GDM1 (cell line): ENCODE measurements at places on chromosomes 3 and 15.

DNA sequence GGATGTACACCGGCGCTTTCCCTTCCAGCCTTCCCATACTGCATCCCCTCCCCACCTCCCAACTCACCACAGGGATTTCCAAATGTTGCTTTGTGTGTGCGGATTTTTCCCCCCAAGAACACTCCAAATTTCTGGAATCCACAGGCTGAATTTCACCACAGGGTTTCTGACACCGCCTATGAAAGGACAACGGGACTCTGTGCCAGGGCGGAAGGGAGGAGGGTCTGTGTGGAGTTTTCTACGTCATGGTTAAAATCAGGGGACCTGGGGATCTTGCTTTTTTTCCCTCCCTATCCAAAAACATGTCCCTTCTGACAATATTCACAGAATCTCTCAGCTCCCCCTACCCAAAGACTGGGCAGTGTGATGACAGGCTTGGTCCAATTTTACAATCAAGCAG lies 14.6 kb downstream of the CYP19A1 start:
- DNase-seq, result no peak

GRCh38 chr3:12287727-12288181 lies 1.1 kb upstream of the PPARG start:
- no peak for DNase-seq

DNA sequence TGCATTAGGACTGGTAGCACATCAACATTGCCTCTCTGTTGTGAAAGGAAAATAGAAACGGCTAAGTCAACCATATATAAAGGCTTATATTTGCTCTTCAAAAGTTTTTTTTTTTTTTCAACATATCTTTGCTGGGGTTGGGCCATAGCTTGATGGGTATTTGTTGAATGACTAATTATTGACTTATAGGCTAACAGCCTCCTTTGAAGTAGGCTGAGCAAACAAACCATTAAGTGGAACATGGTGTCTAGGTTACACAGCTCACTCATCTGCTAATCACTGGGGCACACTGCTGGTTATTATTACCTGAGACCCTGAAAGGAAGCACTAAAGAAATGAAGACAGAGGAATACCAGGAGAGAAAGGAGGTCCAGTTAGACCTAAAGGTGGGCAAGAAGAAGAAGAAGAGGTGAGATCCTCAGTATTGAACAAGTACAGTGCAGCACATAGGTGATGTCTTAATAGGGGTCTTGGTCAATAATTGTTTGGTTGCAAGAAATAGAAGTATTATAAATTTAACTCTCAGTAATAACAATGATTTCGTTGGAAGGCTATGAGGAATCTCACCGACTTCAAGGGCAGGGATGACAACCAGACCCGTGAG lies 139.4 kb downstream of the RPLP1 start:
- no peak for DNase-seq

GRCh38 chr3:133283958-133284807 lies 115.7 kb upstream of the BFSP2 start:
- no peak for DNase-seq

GRCh38 chr3:9623148-9623547 lies 26.2 kb upstream of the MTMR14 start:
- DNase-seq, result no peak

DNA sequence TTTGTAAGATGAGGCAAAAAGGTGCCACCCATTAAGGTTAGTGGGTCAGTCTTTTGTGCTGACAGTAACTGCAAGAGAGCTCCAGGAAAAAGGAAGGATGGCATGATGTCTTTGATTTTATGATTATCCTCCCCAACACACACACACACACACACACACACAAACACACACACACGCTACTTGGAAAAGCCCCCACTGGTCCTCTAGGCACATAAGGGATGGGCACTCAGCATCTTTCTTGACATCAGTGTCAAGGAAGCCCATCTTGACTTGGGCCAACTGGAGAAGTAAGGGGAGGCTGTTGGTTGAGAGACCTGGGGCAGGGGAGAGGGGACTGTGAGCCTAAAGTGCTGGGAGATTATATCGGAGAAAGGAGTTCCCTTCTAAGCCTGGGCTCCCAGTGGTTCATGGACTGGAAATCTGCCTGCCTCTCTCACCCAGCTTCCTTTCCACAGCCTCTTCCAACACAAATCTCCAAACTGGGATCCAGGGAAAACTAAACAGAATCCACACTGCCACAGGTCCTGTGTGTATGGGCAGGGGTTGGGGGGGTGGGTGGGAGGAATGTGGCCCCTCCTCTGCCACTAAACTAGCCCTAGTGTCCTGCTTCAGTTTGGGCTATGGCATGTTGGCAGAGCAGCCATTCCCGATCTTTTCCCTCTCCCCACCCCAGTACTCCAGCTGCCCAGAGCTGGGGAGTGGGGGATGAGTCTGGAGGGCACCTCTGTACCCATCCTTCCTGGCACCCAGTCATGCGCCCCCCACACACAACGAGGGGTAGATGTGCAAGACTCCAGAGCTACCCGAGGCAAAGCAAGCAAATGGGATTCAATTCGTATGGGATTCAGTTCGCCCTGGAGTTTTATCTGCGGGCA lies 1.6 kb downstream of the AMOTL2 start:
- no peak for DNase-seq

DNA sequence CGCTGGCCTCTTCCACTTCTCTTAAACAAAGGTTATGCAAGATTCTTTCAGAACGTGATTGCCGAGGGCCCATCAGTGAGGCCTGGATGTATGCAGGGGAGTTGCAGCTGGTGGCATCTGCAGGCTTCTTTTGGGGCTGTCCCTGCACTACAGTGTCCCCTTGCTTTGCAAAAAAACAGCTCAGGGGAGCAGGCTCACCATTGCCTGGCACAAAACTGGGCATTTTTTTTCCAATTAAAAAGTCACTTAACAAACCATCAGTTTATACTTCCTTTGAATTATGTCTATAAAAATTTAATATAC lies 148.6 kb downstream of the ATP10A start:
- no peak for DNase-seq

GRCh38 chr3:194306109-194306686 lies 44.9 kb downstream of the CPN2 start:
- DNase-seq, result peak; percentile 99

GRCh38 chr15:88448991-88449461 lies 18.2 kb downstream of the MRPL46 start:
- no peak for DNase-seq

DNA sequence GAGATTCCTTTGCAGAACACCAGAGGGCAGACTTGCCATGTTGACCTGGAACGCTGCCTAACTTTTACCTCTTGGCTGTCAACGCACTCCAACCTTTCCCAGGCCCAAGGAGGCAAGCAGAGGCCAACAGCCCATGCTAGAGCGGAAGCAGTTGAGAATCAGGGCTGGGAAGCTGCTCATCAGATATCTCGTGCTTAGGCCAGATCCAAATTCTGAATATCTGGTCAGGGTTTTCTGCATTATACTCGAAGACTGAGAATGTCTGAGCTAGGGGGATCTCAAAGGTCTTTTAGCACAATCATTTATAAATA lies 2.5 kb downstream of the XIRP1 start:
- peak; percentile 53 for DNase-seq

DNA sequence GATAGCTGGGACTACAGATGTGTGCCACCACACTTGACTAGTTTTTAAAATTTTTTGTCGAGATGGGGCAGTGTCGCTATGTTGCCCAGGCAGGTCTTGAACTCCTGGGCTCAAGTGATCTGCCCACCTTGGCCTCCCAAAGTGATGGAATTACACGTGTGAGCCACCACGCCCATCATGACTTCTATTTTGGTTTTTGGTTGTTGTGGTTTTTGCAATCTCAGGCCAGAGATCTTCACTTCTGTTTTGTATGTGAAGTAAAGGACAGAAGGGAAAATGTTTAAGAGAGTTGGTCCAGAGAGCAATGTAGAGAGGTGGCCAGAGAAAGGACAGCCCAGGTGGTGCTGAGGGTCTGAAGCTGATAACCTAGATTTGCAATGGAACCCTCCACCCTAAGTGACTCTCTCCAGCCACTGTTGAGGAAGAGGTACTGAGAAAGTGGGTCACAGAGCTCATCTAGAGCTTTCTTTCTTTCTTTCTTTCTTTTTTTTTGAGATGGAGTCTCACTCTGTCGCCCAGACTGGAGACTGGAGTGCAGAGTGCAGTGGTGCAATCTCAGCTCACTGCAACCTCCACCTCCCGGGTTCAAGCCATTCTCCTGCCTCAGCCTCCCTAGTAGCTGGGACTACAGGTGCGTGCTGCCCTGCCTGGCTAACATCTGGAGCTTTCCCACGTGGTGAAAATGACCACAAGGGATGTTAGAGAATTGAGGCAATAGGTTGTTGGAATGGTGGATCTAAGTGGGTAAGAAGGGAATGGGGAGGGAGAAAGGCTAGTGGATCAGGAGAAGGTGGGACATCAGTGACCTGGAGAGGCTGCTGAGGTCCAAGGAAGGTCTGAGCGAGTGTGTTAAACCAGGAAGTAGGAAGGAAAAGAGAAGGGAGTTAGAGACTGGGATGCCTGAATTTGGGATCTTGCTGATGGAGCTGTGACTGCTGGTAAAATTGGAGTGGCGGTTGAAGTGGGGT lies 22.4 kb upstream of the SEMA4B start:
- no peak for DNase-seq

- no peak for DNase-seq
Measured at GRCh38 chr3:10707400-10708215, 108.4 kb upstream of the SLC6A11 start.

GRCh38 chr3:156997351-156997750 lies 162.6 kb downstream of the CCNL1 start:
- no peak for DNase-seq

- DNase-seq, result no peak
Measured at GRCh38 chr3:184332370-184333090, 4.9 kb upstream of the FAM131A start.

DNA sequence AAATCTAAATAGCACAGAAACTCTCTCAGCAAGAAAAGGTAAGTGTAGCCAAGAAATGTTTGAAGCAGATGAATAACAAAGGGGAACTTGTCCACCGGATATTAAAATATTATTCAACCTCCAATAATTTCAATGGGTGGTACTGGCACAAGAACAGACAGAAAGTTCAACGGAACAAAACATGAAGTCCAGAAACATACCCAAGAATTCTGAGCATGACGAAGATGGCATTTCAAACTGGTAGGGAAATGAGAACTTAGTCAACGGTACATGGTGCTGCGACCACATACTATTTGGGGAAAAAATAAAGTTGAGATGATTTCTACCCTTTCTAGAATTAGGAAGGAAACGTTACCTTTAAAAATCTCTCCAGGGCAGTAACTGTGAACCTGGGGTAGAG lies 5.5 kb downstream of the CHSY1 start:
- no peak for DNase-seq

DNA sequence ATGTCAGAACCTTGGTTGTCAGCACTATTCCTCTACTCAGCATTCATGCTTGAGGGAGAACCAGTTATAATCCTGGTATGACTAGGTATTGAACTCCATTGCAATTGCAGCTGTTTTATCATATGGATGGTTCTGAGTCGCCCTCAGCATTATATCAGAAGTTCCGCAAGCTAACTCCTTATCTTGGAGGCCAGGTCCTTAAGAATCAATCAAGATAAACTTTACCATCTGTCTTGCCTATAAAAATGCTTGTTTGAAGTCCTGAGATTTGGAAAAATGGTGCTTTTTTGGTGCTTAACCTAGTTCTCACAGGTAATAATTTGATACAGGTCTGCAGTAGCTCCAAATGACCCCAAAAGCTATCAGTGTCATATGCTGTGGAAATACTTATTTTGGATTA lies 16.3 kb upstream of the PLSCR1 start:
- DNase-seq, result no peak
